Esophagus squamous epithelium (tissue), 5 donors: ENCODE measurements at places on chromosomes 2 and 18.

DNA sequence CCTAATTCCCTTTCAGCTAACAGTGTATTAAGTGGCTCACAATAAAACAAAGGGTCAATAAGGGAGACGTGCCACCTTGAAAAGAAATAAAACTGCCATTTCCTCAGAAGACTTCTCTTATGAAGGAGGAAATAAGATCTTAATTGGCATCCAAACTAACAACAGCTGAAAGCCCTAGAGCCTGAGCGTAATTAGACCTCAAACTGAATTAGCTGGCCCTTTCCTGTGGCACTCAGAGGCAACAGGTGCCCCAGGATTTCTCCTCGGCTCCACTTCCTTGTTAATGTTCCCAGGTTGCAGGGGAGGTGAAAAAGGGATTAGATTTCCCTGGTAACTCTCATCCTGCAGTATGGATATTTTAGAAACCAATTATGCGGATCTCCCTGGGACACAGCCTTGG lies 804.3 kb downstream of the DCDC2C start:
- DNase-seq, result no peak

DNA sequence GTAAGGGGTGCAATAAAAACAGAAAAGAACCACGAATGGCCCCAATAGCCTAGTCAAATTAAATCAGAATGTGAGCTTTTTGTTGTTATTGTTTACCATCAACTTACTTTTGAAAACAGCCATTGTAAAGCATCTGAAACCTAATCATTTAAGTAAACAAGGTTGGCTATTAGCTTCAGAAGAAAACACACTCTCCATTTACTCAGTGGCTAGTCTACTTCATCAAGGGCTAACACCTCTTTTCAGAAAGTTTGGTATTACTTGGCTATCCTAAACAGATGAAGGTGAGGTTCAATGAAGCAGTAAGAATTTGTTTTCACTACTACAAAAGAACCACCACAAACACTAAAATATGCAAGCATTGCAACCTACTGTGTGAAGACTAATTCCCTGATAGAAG lies 398.0 kb downstream of the CDH2 start:
- DNase-seq, result no peak

DNA sequence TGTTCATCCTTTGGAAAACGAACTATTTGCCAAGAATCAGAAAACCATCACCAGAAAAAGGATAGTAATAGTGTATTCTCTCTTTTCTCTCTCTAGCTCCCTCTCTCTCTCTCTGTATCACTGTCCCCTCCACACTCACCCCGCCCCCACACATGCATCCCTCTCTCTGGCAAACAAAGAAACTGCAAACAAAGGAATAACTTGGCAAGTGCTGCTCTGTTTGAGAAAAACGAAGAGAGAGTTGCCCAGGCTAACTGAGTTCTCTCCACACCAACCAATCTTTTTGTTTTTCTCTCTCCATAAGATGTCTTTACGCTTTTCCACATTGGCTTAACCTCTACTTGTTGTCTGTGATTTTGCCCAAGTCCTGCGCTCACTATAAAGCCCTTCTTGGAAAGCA lies 316.2 kb downstream of the EPHA4 start:
- DNase-seq, result no peak

DNA sequence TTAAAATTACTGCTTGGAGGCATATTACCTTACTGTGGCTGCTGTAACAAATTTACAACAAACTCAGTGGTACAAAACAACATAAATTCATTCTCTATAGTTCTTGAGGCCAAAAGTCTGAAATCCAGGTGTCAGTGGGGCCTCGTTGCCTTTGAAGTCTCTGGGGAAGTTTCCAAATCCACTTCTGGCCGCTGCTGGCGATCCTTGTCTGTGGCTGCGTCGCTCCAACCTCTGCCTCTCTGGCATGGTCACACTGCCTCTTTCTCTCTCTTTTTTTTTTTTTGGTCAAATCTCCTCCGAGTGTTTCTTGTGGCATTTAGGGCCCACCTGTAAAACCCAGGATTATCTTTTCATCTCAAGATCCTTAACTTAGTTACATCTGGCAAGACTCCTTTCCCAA lies 182.8 kb downstream of the ST6GAL2 start:
- DNase-seq, result no peak

DNA sequence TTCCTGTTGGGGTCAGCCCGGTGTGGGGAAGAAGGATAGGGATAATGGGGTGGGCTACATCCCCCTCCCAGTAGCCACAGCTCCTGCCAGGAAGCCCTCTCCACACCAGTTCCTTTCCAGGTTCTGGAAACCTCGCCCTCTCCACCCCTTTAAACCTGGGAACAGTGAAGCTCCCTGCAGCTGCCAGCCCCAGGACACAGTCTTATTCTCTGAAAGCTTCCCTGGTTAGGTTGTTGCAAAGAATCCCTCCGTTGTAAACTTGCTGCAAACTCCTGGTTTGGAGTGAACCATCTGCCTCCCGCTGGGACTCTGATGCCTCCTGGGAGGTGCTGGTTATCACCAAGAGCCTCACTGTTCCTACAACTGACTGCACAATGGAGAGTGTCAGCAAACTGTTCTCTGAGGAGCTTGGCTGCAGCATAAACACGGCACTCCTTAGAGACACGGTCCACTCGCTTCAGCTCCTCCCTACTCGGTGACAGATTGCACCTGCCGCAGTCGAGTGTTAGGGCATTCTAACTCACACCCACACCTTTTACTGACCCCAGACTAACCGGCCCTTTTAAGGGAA lies 261.8 kb upstream of the RAB6C start:
- DNase-seq, result no peak

GRCh38 chr2:31944828-31945571 lies 65.8 kb downstream of the MEMO1 start:
- DNase-seq, result no peak

DNA sequence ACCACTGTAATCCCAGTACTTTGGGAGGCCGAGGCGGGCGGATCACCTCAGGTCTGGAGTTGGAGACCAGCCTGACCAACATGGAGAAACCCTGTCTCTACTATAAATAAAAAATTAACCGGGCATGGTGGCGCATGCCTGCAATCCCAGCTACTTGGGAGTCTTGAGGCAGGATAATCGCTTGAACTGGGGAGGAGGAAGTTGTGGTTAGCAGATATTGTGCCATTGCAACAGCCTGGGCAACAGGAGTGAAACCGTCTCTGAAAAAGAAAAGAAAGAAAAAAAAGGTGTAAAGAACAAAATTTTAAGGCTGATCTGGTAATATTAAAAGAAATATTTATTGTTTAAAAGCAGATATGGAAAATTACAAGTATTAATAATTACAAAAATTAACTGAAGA lies 29.7 kb downstream of the ZNF804A start:
- DNase-seq, result no peak

DNA sequence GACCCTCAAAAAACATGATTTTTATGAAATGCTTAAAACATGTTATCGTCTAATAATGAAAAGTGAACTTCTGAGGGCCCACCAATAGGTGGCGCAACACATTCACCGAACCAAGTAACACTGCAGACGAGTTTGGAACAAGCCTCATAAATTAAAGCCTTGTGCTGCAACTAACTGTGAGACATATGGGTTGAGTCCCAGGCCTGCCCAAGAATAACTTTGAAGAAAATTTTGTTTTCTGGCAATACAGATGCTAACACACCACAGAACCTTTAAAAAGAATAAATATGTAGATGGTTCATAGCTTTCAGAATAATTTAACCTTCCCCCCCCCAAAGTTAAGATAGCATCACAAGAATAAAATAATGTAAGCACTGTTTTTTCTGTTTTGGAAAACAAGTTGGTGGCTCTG lies 285.9 kb downstream of the RNF144A start:
- DNase-seq, result no peak

DNA sequence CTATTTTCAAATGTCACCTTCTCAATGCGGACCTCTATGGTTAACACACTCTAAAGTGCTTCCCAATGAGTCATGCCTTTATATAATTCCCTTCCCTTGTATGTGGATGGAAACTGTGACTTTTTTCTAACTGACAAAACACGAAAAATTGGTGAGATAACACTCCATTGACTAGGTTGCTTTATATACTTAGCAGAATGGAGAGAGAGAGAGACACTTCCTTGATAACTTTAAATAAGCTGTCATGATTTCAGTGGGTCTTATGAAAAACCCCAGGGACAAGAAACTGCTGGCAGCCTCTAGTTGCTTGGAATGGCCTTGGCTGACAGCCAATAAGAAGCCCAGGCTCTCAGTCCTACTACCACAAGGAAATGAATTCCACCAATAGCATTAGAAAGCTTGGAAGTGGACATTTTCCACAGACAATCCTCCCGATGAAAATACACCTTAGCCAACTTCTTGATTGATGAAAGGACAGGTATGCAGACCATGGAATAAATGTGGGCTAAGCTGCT lies 322.2 kb downstream of the ZNF804A start:
- DNase-seq, result no peak

DNA sequence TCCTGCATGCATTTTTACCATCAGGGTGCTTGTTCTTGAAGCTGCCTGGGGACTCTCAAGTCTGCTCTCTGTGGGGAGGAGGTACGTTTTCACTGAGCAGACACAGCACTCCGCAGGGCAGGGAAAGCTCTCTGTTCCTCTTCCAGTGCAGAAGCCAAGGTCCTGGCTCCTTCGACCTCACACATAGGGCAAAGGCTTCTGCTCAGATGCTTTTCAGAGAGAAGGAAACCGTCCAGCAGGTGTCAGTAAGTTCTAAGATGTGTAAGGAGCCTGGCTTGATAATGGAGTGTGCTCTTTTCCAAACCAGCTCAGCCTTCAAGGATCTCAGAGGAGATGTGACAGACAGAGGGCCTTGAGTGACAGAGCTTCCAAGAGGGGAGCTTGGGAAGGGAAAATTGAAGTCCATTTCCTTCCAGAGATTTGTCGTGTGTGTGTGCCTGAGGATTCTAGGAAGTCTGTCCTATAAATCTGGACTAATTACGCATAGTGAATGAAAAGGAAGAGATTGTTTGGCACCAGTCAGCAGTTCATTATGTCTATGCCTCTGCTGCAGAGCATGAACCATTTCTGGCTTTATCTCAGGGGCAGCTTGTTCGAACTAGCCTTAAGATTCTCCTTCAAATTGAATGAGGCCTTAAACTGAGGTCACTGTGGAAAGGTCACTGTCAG lies 67.3 kb upstream of the UPP2 start:
- DNase-seq, result no peak

GRCh38 chr18:63312019-63312409 lies 7.6 kb downstream of the BCL2 start:
- DNase-seq, result no peak

GRCh38 chr2:180747728-180748127 lies 232.7 kb upstream of the UBE2E3 start:
- DNase-seq, result no peak

GRCh38 chr2:190649798-190650390 lies 1.0 kb downstream of the NAB1 start:
- no peak for DNase-seq

DNA sequence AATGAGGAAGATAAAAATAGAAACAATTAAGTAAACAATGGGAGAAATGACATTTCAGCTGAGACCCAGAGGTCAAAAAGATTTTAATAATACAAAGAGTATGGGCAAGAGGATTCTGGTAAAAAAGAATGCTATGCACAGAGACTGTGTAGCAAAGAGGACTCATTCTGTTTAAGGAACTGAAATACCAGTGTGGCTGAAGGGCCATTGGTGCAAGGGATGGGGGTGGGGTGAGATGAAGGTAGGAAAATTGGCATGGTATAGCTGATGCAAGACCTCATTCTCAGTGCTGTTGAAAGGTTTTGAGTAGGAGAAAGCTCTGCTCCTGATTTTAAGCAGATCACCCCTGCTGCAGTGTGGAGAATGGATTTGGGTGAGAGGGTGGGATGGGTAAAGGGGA lies 10.8 kb downstream of the GALNT1 start:
- DNase-seq, result no peak

- no peak for DNase-seq
Measured at GRCh38 chr18:70072678-70073077, 125.0 kb upstream of the CD226 start.

GRCh38 chr2:175823002-175823706 lies 178.9 kb downstream of the LNPK start:
- no peak for DNase-seq

DNA sequence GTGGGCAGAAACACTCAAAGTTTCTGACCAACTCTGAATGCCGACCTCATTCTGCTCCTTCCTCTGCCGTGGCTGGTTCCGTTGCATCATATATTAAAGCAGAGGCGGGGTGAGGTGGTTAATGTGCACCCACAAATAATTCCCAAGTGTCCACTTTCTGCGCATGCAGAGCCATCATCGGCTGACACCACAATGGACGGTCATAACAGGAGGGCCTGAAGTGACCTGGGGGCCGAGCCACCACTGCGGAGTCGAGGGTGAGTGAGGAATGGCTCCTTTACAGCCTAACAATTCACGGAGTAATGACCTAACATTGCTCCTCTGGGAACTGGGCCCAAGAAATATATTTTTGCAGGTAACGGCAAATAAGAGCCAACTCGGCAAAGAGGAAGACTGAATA lies 32.9 kb upstream of the GLI2 start:
- DNase-seq, result no peak

DNA sequence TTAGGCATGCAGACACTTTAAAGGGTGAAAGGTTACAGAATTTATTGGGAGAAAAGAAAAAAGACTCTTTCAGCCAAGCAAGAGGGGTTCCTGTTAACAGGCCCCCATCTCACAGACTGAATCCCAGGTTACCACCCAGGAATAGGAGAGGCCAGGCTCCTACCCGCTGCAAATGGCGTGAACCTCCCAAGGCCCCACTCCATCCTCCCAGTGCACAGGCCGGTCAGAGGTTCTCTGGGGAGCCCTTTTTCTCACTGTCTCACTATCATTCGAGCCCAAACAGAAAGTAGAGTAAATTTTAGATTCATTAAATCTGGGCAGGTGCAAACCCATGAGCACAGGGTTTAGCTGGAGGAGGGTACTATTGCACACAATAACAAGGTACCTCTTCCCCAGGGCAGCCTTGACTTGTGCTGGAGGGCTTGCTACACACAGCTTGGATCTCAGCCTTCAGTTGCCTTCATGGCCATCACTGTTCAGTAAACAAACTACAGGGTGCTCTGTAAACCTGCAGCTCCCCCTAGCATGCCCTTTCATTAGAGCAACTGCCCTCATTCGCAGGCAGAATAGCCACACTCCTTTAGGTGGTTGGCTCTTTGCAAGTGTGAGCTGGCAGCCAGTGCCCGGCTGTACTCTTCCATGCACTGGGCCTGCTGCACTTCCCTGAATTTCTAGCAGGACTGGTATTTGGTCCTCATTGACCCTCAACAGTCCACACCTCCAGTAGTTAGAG lies 7.3 kb upstream of the PLEK start:
- no peak for DNase-seq

GRCh38 chr2:160630801-160631590 lies 137.4 kb upstream of the RBMS1 start:
- no peak for DNase-seq
